ENCODE measurements at places on chromosomes 7 and 10.

DNA sequence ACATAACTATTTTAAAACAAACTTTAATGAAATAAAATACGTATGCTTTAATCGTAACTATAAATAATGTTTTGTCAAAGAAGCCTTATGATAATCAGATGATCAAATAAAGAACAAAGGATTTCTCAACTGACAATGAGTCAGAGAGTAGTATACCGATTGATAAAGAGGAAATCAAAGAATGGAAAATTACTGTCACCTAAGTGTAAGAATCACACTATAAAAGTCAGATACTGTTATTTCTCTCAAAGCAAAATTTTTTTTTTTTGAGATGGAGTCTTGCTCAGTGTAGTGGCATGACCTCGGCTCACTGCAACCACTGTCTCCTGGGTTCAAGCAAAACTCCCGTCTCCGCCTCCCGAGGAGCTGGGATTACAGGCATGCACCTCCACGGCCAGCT lies 18.8 kb downstream of the DNAJC2 start:
- no peak for DNase-seq

GRCh38 chr7:25308906-25309705 lies 80.8 kb upstream of the NPVF start:
- DNase-seq, result peak; percentile 46

DNA sequence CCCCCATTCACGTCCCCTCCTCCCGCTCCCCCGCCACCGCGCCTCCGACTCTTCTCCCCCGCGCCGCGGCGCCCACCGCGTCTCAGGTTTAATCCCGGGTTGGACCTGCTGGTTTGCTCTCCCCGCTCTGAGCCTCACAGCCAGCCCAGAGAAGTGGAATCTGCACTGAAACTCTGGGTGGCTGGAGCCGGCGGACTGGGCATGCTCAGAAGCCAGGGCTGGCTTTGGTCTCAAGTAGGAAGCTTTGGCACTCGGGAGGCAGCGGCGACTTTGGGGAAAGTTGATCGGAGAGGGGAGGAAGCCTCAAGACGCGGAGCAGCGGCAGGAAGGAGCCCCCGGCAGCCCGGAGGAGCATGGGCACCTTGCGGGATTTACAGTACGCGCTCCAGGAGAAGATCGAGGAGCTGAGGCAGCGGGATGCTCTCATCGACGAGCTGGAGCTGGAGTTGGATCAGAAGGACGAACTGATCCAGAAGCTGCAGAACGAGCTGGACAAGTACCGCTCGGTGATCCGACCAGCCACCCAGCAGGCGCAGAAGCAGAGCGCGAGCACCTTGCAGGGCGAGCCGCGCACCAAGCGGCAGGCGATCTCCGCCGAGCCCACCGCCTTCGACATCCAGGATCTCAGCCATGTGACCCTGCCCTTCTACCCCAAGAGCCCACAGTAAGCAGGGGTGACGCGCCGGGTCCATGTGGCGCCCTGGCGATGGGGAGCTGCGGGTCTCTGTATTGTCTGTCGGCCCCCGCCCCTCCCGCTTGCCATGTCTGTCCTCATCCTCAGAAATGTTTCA lies at the start of gene PRKG1:
TSS of gene PRKG1 (plus strand) at position 250 of the 791 bp plus-strand sequence.
- DNase-seq, result peak; percentile 88

GRCh38 chr10:24756283-24756682 lies 32.6 kb upstream of the ARHGAP21 start:
- DNase-seq, result no peak

DNA sequence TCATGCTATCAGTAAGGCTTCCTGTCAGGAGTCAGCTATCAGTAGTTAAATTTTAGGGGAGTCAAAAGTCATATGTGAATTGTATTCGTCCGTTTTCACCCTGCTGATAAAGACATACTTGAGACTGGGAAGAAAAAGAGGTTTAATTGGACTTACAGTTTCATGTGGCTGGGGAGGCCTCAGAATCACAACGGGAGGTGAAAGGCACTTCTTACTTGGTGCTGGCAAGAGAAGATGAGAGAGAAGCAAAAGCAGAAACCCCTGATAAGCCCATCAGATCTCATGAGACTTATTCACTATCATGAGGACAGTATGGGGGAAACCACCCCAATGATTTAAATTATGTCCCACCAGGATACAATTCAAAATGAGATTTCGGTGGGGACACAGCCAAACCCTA lies 47.1 kb downstream of the KLF6 start:
- DNase-seq, result no peak

GRCh38 chr7:106419455-106420182 lies 134.8 kb upstream of the NAMPT start:
- no peak for DNase-seq

GRCh38 chr7:12133865-12134264 lies 77.2 kb upstream of the TMEM106B start:
- no peak for DNase-seq

- DNase-seq, result no peak
Measured at GRCh38 chr7:106273009-106273668, 11.6 kb downstream of the NAMPT start.

DNA sequence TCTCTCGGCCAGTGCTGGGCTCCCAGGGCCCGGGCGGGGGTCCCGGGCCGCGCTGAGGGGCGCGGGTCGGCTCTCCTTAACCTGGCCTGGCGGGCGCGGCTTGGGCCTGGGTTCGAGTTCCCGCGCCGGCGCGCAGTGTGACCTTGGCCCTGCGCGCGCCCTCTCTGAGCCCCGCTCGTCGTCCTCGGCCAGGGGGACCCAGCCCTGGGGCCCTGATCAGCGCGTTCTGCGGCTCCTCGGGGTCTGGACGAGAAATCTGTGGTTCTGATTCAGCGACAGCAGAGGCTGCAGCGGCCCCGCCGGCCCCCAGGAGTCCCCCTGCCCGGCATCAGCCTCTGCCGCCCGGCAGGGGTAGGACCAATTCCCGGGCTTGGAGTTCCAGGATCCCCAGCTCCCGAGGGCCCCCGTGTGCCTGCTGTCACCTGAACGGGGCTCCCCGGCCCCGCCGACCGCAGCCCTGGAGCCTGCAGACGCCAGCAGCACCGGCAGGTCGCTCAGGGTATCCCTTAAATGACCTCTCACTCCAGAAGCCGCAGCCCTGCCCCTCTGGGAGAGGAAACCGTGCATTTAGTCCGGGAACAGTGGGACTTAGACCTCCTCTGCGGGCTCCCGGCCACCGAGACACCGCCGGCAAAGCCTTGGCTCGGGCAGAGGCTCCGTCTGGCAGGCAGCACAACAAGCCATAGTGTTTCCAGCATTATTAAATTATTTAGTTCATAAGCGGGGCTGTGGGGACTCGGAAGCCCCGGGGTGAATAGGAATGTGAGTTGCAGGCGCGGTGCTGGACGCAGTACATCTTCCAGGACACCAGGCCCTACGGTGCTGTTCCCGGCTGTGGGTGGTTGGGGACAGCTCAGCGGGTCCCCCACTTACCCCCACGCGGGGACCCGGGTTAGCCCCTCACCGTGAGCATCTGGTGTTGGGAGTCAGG lies 572 bp downstream of the CHST12 start:
- peak; percentile 61 for DNase-seq

GRCh38 chr7:51446785-51447184 lies 130.2 kb upstream of the COBL start:
- no peak for DNase-seq

- no peak for DNase-seq
Measured at GRCh38 chr7:134153493-134154136, 26.5 kb downstream of the LRGUK start.

DNA sequence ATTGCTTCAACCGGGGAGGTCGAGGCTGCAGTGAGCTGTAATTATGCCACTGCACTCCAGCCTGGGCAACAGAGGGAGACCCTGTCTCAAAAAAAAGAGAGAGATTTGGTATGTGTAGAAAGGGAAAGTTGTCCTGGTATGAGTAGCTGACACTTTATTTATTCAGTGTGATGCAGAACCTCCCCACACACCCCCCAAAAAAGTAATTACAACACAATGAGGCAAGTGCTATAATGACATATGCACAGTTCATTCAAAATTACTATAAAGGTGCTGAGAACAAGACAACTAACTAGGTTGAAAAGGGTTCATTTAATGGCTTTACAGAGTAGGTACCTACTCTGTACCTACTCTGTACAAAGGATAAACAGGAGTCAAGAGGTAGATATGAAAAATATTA lies 80.2 kb downstream of the PDSS1 start:
- DNase-seq, result no peak

- no peak for DNase-seq
Measured at GRCh38 chr10:117418121-117418520, 42.9 kb upstream of the PDZD8 start.

DNA sequence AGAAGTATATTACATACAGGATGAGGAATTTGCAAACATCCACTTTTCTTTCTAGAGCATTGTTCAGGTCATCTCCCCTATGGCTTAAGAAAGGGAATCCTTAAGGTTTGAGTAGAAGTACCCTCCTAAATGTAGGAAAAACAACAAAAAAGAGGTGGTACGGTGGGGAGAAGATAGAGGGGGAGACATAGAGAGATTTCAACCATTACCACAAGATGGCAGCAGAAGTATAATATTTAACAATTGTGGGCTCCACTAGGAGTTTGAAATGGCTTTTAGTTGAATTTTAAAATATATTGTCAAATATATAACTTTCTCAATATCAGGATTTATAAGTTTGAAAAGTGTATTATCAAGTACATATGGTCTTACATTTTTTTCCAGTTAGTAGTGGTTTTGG lies 72.7 kb upstream of the PRKG1 start:
- DNase-seq, result no peak

DNA sequence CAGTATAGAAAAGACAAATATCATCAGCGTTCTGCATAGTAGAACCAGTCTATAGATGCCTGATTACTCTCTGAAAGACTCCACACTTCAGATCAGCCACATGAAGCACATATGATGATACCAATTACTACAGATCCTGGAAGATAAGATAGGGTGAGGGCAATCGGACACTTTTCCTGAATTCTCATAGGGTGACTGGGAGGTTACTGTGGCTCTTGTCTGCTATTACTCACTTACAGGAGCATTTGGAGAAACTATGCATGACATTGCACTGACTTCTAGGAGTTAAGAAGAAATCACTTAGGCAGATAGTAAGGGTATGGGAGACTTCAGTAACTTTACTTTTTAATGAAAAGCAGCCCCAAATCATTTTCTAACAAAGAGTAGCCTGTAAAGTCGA lies 1140.9 kb downstream of the XPNPEP1 start:
- DNase-seq, result no peak

GRCh38 chr7:5661942-5662341 lies 119.5 kb downstream of the RNF216 start:
- DNase-seq, result no peak

GRCh38 chr10:78549140-78549935 lies 515.7 kb downstream of the RPS24 start:
- no peak for DNase-seq

GRCh38 chr10:76974017-76974691 lies 663.5 kb downstream of the KCNMA1 start:
- peak; percentile 49 for DNase-seq

GRCh38 chr10:13001041-13001886 lies at the start of gene CCDC3:
Gene CCDC3 (minus strand): TSS chr10:13001713. CDS start chr10:13001570, 143 bp downstream.
- peak; percentile 59 for DNase-seq

- no peak for DNase-seq
Measured at GRCh38 chr10:125213541-125214282, 53.3 kb upstream of the CTBP2 start.

- no peak for DNase-seq
Measured at GRCh38 chr10:72291019-72291532, 17.4 kb downstream of the DDIT4 start.

- no peak for DNase-seq
Measured at GRCh38 chr7:145582742-145583303, 533.8 kb upstream of the CNTNAP2 start.

GRCh38 chr10:20769481-20769880 lies 127.6 kb downstream of the NEBL start:
- DNase-seq, result no peak

- no peak for DNase-seq
Measured at GRCh38 chr10:116099023-116099420, 174.0 kb downstream of the GFRA1 start.

GRCh38 chr10:24916365-24916764 lies 36.0 kb downstream of the PRTFDC1 start:
- no peak for DNase-seq

GRCh38 chr10:133318494-133319127 lies 9.9 kb downstream of the ZNF511 start:
- no peak for DNase-seq

DNA sequence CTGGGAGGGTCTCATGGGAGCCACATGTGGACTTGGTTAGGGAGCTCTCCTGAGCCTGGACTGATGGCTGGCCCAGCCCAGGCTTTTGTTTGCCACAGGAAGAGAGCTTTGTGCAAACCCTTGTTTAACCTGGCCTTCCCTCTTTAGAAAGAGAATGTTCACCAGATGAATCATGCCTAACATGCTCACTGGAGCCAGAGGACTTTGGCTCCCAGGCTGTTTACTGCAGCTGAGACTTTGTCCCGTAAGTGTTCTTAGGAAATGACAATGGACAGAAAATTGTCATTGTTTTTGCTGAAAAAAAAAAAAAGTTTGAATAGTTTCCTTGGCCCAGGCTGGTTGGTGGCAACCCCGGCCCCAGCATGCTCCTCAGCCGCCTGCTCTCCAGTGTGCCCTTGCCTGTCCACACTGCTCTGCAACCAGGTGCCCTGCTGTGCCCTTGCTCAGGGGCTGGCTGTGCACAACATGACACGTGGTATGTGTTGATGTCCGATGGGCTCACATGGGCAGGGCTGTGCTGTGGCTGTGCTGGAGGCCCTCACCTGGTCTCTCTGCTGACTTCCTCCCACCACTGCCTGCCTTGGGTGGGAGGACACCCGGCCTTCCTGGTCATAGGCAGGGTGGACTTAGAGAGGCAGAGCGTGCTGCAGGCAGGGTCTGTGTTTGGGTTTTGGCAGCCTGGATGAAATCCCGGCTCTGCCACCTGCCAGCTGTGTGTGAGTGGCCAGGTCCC lies 215.3 kb upstream of the ZNF32 start:
- DNase-seq, result no peak

- DNase-seq, result no peak
Measured at GRCh38 chr7:132291481-132291880, 284.8 kb downstream of the PLXNA4 start.

DNA sequence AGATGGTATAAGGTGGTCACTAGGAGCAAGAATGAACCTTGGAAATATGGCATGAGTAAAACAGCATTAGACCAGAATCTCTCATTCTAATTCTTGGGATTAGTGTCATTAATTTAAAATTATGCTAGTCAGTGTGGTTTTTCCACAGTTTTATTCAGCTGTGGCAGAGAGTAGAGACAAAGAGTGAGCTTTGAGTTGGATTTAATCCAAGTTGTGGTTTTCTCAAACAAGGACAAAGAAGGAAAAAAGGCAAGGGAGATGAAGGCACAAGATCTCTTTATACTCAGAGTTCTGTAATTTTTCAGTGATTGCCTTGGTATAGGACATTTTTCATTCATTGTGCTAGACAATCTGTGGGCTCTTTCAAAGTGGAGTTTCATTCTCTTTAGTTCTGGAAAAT lies 28.2 kb upstream of the AKAP9 start:
- DNase-seq, result no peak

- peak; percentile 84 for DNase-seq
Measured at GRCh38 chr7:27196287-27196767, 3.6 kb downstream of the HOXA13 start.

GRCh38 chr10:101961591-101962498 lies 94.1 kb downstream of the ARMH3 start:
- DNase-seq, result no peak

Measured in left hindlimb (tissue), 1 donor.